Right renal pelvis (tissue), 4 donors: ENCODE measurements at places on chromosomes 1 and 21.

DNA sequence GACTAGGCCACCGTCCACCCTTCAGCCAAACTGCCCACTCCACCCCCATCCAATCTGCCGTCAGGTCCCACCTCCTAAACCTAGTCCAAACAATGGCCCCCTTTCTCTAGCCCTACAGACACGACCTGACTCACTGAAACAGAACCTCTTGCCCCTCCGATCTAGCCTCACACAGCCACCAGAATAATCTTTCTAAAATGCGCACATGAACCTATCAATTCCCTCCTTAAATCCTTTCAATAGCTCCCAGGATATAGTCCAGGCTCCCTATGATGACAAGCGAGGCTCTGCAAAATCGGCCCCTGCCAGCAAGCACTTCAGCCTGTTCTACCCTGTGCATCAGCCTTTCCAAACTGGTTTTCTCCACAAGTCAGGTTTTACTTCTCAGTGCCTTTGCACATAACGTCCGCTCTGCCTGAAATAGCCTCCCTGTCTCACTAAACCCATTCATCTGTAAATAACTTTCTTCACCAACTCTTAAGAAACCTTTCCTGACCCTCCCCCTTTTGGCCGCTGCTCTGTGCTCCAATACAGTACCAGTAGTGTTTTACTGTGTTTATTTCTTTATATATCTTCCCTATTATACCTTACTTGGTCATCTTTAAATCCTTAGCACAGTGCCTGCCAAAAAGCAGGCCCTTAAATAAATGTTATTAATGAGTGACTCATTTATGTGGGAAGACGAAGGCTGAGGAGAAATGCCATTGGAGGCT lies 9.0 kb upstream of the CDC20 start:
- no peak for DNase-seq

- no peak for DNase-seq
Measured at GRCh38 chr1:94000510-94001282, 91.5 kb upstream of the GCLM start.

DNA sequence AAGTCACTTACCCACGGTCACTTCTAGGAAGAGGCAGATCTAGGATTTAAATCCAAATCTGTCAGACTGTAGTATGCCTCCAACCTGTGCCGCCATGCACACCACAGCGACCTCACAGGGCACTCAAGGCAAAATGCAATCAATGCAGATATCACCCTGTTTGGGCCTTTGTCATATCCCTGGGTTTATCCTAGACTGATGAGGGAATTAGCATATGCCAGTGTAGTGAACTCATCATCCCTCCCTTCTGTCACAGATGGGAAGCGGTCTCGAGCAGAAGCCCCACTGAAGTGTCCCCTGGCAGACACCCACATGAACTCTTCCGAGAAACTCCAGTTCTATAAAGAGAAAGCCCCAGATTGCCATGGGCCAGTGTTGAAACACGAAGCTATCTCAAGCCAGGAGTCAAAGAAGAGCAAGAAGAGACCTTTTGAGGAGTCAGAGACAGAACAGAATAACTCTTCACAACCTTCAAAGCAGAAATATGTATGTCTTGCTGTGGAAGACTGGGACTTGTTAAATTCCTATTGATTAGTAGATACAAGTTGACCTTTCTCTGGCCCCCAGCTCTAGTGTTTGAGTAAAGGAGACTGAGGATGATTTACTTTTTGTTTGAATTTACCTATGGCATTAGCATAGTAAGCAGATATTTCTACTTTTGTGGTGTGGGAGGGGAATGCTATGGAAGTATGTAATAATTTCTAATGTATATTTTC lies 21.4 kb downstream of the LRRC42 start:
- DNase-seq, result no peak

DNA sequence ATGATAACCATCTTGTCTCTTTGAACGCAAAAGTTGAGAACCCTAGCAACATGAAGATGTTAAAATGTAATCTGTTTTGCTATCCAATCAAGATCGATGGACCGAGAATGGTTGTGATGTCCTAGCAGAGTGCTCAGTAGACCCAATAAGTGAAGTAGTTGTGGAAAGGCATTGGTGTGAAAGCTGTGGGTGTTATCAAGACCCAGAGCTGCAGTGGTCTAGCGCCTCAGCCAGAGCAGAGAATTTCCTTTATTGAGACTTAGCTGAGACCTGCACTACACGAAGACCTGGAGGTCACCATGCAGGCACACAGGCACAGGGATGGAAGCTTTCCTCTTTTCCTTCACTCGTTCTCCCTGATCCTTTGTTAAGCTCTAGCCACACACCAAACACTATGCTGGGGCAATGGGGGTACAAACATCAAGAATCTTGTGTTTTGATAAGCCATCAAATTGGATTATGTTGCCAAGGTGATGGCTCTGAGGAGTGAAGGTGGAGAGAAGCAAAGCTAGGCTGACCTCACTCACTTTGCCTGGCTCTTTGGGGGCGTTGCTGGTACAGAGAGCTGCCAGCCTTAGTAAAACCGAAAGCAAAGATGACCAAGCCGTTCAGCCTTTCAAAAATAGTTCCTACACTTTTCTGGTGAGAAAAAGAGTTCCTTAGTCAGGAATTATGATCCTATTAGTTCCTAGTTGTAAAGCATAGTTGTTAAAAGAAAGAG lies 24.1 kb downstream of the METTL13 start:
- no peak for DNase-seq

- DNase-seq, result no peak
Measured at GRCh38 chr1:31798433-31799195, 17.2 kb downstream of the SPOCD1 start.
